ENCODE measurements at places on chromosomes 2 and 18. TPM values are rescaled to one million over a fixed set of nuclear protein-coding genes. Genes with fewer than 3 reads are reported as not detected.

- no peaks in the 10 kb centered on the region for H3K36me3 ChIP-seq
- no peak overlapping the region for H3K27ac ChIP-seq
- no peak for DNase-seq
These were observed 11.9 kb upstream of the NMUR1 start for GRCh38 chr2:231542136-231542535.

Gene TMEFF2
- total RNA-seq, result not detected

DNA sequence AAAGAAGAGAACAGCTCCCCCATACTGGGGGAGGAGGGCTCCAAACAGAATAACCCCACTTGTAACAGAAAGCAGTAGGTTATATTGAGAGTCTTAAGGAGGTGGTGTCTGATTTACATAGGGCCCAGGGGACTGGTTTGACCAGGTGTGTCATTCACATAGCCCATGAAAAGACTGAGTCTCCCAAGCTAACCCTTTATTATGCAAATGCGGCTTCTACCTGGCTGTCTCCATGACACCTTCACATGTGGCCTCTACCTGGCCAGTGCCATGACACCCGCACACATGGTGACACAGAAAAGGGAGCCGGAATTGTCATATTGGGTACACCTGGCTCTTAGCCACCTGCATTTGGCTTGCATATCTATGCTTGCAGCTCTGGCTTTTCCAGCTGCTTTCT is 1057.2 kb upstream of the PIK3C3 start:
- no peak overlapping the region for H3K27ac ChIP-seq
- no peak overlapping the region for H3K4me3 ChIP-seq
- H3K27me3 ChIP-seq, result no peaks in the 10 kb centered on the region
- no peaks in the 10 kb centered on the region for H3K4me1 ChIP-seq

Gene CDH7
- not detected for total RNA-seq

GRCh38 chr2:56133441-56133840 is 50.3 kb upstream of the CCDC85A start:
- no peak for DNase-seq
- no peaks in the 10 kb centered on the region for H3K36me3 ChIP-seq
- H3K4me3 ChIP-seq, result no peak overlapping the region
- no peak overlapping the region for H3K27ac ChIP-seq
- H3K4me1 ChIP-seq, result no peaks in the 10 kb centered on the region
- no peaks in the 10 kb centered on the region for H3K27me3 ChIP-seq

Gene SMYD1
- not detected for total RNA-seq

Gene PSMA8
- 0.89 TPM for total RNA-seq
